ENCODE measurements at places on chromosomes 2 and 18.

DNA sequence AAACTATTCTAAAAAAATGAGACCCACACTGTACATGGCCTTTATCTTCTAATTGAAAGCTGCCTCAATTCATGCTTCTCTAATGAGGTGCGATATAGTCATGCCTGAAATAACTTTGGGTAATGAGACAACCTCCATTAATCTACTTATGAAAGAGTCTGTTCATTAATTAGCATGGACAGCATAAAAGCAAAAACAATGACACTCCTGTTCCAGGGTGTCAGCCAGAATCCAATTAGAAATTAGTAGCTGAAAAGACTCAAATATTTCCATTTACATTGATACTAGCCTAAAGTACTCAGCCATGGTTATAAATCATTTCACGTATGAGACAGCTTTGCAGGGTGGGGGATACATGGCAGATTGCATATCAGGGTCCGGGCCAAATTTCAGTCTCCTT, 288.7 kb downstream of the AKAIN1 start:
- DNase-seq: no peak

GRCh38 chr2:21774691-21775368, 651.1 kb downstream of the TDRD15 start:
- DNase-seq: no peak

DNA sequence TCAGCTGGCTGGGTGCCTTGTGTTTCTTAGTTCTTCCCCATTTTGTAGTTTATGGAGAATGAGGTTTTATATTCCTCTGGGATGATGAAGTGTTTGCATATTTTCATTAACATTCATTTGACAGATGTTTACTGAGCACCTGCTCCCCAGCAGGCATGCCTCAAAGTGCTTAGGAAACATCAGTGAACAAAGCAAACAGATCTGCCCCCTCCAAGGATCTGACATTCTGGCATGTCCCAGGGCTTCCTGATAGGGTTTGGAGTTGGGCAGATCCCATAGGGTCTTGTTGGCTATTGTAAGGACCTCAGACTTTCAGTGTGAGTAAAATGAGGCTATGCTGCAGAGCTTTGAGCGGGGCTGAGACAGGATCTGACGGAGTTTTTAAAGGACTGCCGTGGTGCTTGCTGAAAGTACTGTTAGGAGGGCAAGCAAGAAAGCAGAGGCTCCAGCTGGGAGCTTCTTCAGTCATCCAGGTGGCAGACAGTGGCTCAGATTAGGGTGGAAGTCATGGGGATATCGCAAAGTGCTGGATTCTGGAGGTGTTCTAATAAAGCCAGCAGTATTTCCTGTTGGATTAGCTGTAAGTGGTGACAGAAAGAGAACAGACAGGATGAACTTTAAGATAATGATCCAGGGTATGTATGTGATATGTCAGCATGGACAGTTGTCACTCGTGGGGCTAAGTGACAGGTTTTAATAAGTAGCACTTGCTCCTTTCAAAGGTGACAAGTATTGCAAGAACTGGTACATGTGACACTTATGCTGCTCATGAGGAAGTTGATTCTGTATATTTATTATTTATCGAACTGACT, 11.3 kb upstream of the IAH1 start:
- no peak for DNase-seq

DNA sequence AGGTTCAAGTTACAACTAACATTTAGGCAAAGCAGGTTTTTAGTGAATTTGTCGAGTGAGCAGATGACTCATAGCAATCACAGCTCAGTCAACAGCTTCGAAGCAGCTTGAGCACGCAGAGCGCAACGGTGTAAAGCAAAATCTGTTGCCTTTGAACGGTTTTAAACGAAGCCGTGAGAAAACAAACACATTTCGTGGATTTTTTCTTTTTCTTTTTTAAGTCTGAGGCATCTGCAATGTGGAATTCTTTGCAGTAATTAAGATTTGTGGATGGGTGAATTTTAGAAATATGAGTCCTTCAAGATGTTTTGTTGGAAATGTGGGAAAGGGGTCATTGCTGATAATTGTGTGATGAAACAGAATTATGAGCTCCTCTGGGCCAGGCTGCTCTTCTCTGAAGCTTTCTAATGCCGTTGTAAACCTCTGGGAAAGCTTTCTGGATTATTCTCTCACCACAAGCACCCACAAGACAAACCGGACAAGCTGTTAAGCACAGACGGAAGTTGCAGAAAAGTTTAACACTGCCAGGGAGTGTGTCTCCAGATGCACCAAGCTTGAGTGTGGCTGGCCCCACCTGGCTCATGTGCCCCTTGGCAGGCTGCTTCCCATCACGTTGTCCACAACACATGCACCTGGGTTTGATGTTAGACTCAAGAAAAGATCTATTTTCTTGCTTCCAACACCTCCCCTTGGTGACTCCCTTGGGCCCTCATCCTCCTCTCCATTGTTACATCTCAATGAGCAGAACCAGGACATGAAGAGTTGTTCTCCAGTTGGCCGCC, 224.7 kb downstream of the ACKR3 start:
- no peak for DNase-seq

DNA sequence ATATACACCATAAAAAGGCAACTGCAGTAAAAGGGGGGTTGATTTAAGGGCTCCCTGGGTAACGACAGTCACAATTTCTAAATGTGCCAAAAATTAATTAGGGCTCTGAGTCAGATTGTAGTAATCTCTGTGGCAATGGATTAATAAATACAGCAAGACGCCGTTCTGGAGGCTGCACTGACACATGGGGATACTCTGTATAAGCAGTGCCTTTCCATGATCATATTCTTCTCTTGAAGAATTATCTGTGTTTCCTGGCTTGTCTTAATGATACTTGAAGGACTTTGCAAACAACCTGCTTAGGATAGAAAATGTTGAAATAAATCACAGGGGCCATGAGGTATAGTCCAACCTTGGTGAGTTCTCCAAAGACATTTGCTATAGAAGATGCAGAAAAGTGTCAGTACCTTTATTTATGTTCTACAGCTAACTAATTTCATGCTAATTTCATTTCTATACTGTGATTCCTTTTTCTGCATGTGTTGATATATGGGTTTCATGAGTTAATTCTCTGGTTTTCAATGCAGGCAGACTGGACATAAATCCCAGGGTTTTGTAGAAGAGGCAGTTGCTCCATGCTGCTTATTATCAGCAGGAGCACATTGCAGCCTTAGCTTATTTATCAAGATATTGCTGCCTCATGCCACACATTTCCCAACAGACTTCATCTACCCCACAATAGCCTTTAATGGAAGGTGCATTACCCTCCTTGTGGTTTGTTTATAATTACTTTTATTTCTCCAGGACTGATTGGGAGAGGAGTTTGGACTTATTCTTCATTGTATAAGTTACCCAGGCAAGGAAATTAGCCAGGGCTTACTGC, 54.8 kb downstream of the HNMT start:
- no peak for DNase-seq

All from progenitor cell of endocrine pancreas (in vitro differentiated cells).